ENCODE measurements at places on chromosomes 11 and 22.

GRCh38 chr11:3841426-3842350, 929 bp upstream of the RHOG start:
- peak; percentile 89 for DNase-seq

- DNase-seq = no peak
Measured at GRCh38 chr11:85464283-85464682, 162.9 kb downstream of the DLG2 start.

DNA sequence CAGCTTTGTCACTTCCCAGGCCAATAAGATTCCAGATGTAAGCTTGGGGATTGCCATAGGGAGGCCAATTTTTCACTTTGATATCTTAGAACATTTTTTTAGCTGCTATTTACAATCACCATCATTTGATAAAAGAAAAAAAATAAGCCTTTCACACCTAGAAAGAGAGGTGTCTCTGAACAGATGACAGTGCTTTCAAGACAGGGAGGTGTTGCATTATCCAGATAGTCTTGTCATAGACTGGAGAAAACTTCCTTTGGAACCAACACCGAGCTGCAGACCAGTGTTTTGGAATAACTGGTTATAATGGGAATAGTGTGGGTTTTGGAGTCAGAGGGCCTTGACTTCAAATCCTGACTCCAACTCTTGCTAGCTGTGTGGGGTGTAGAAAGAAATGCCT, 101.0 kb downstream of the SLC1A2 start:
- no peak for DNase-seq

DNA sequence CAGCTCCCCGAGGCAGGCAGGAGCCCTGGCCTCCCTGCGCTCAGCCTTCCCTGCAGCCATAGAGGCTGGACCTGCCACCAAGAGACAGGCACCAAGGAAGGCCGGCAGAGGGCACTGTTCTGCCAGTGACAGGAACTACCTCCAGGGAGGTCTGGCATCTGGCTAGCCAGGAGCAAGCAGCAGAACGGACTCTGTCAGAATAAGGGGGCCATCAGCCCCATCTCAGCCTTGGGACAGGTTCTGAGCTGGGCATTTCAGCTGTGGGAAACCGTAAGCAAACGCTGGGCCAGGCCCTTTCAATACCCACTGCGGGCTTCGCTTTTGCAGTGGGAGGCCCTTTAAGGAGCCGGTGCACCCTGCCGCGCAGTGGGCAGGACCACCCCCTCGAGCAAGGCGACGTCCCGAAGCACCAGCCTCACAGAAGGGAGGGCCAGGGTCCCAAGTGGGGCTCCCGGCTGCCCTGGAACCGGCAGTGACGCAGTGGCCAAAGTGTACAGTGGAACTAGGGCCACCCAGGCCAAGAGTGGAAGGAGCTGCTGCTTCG, 18.2 kb downstream of the IFT27 start:
- peak; percentile 47 for DNase-seq

- DNase-seq = no peak
Measured at GRCh38 chr11:9428706-9429105, 32.1 kb upstream of the ZNF143 start.

- DNase-seq = no peak
Measured at GRCh38 chr11:45751430-45751829, 53.5 kb upstream of the SLC35C1 start.

- DNase-seq = no peak
Measured at GRCh38 chr11:57868491-57868890, 106.9 kb downstream of the CTNND1 start.

GRCh38 chr22:26479792-26480610, 3.6 kb downstream of the HPS4 start:
- no peak for DNase-seq

DNA sequence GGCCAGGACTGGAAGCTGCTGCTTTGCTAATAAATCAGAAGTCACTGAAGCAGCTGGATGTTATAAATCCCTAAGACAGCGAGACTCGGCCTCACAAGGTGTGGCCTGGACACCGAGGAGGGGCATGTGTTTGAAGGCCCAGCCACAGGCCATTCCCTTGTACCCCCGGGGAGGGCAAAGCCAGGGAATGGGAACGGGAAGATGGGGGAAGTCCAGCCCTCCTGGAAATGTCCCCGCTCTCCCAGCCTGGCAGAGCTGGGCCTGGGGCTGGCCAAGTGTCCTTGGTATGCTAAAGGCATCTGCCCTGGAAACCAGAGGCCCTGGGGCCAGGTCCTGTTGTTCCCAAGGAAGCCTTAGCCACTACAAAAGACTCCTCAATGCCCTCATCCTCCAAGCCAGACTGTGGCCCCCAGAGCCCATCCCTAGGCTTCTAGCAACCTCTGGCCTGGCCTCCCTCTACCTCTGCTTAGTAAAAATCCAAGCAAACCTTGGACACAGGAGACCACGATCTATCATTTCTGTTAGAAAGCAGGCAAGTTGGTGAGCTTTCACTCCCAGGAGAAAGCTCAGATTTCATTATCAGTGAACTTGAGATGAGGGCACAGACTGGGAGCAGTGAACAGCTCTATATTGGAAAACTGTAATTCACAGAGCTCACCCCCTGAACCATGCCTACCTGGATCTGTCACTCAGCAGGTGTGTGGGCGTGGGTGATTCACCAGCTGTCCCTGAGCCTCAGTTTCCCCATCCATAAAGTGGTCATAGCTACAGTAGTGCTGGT, 11.0 kb downstream of the CHST1 start:
- no peak for DNase-seq

- DNase-seq = peak; percentile 27
Measured at GRCh38 chr11:122696662-122697061, 41.1 kb downstream of the UBASH3B start.

DNA sequence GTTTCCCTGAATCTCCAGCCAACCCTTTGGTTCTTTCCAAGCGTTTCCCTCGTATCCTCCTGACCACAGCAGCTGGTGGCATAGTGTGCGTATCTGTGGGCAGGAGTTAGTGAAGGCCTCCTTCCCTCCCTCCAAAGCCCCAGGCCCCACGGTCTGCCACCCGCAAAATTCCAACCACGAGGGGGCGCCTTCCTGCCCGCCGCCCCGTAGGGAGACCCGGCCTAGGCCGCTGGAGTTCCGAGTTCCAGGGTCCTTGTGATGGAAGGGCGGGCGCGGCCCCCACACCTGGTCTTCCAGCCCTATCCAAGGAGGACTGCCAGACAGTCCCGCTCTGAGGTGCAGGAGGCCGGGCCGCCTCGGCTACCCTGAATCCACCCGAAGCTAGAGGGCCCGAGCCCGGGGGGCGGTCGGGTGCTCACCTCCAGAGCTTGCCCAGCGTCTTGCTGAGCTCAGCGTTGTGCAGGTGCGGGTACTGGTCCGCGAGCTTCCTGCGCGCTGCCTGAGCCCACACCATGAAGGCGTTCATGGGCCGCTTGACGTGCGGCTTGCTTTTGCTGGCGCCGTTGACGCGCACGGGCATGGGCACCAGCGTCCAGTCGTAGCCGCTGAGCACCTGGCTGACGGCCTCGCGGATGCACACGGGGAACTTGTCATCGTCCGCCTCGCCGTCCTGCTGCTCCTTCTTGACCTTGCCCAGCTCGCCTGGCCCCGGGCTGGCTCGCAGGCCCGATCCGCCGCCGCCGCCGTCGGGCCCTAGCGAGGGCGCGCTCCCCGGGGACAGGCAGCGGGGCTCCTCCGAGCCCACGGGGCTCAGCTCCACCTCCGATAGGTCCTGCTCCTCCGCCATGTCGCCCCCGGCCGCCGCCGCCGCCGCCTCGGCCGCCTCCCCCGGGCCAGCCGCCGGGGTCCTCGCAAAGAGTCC, 1.2 kb downstream of the SOX10 start:
- DNase-seq = no peak

DNA sequence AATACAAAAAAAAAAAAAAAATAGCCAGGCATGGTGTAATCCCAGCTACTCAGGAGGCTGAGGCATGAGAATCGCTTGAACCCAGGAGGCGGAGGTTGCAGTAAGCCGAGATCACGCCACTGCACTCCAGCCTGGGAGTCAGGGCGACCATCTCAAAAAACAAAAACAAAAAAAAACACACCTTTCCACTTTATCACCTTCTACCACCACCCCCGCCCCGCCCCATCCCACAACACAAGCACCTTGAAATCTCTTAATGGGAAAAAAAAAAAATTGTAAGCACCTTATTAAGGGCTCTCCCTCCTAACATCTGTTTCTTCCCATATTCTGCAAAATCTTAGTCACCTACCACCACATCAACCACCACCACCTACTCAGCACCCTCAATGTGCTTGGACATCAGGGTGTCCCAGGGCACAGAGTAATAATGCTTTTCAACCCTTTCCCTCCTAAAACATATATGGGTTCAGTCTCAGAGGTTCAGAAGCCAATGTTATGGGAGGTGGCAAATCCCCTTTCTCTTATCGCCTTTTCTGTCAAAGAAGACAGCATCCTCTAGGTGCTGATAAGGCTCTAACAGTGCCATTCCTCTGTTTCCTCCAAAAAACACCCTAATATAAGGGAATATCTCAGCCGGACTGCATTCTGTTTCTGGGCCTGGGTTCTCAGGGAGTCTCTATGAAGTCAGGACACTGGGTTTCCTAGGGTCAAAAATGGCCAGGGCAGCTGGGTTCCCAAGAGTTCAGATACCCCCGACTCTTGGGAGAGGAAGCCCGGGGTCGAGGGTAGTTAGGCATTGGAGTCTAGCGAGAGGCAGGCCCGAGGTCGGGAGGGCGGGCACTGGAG, 718 bp downstream of the INTS5 start:
- DNase-seq = no peak

- DNase-seq = no peak
Measured at GRCh38 chr22:47158457-47158856, 396.0 kb downstream of the TBC1D22A start.

DNA sequence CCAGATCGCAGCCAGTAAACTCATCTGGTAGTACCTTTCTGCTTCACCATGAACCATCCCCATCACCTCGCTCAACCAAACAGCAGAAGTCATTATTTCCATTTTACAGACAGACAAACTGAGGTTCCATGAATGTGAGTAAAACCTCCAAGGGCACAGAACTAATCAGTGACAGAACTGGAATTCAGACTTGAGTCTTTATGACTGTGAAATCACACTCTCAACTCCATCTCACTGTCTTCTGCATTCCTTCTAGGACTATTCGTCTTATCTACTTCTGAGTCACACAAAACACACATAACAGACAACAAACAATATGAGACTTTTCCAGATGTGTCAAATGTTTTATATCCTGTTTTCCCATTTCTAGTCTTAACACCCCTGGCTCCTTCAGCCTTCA, 9.3 kb upstream of the NUP50 start:
- DNase-seq = no peak

DNA sequence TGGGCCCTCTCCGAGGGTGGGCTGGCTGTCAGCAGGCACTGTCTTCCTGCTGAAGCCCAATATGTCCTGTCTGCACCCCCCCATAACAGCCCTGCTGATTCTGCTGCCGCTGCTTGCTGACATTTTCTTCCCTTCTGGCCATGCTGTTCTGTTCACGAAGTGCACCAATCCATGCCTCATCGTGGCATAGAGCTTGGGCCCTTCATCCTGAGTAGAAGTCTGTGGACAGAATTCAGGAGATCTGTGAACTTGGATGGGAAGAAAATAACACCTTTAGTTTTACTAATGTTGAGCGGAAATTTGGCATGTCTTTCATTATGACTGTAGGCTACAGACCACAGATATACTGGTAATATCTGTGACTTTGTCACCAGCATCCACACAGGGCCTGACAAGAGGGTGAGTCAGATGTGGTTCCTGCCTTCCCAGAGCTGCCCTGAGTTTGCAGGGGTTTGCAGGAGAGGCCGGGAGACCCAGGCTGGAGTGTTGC, 14.1 kb upstream of the KIAA0930 start:
- DNase-seq = no peak

- DNase-seq = no peak
Measured at GRCh38 chr11:62444236-62444833, 25.5 kb downstream of the SCGB1A1 start.

DNA sequence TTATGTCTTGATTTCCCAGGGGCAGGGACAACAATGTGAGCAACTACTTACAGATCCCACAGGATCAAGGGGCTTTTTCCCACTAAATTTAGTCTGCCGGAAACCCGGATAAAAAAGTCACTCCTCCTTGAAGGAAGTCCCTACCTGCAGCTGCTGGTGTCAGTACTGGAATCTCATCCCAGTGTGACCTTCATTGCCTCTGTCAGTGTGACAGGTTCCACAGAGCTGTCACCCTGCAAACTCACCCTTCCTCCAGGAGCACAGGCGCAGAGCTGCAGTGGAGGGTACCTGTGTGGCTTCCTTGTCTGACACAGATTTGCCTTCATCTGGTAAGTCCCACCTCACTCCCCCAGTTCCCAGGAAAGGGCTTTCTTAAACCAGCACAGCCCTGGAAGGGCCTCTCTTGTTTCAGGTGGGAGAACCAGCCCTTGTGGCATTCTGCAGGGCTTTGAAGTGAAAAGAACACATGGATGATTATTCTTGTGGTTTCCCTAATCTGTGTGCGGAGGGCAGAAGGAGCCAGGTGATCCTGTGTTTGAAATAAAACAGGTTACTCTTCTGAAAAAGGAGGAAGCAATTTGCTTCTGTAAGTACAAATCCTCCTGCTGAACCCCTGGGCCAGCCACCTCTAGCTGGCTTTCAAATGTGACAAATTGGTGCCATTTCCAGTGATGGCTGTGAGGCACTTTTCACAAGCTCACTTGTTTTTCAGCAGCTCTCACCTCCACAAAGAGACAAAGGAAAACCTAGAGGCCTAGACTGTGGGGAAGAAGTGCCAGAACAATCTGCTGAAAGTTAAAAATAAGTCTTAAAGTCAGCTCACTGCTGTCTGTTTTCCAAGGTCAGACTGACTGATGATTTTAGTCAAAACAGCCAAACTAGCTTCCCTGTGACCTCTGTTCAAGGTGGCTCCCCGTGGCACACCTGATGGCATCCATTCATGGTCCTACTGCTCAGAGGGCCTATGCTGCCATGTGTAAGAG, 9.2 kb upstream of the PRSS23 start:
- DNase-seq = no peak

GRCh38 chr11:8375460-8375859, 111.8 kb upstream of the LMO1 start:
- no peak for DNase-seq

- no peak for DNase-seq
Measured at GRCh38 chr11:111633756-111634362, 31.6 kb downstream of the SIK2 start.

GRCh38 chr11:101326141-101326540, 196.5 kb upstream of the PGR start:
- DNase-seq = no peak

- DNase-seq = no peak
Measured at GRCh38 chr11:44885065-44885810, 65.4 kb downstream of the TP53I11 start.

GRCh38 chr11:2122907-2123627, 16.1 kb downstream of the IGF2 start:
- DNase-seq = no peak
